ENCODE measurements at places on chromosomes 6 and 20.

DNA sequence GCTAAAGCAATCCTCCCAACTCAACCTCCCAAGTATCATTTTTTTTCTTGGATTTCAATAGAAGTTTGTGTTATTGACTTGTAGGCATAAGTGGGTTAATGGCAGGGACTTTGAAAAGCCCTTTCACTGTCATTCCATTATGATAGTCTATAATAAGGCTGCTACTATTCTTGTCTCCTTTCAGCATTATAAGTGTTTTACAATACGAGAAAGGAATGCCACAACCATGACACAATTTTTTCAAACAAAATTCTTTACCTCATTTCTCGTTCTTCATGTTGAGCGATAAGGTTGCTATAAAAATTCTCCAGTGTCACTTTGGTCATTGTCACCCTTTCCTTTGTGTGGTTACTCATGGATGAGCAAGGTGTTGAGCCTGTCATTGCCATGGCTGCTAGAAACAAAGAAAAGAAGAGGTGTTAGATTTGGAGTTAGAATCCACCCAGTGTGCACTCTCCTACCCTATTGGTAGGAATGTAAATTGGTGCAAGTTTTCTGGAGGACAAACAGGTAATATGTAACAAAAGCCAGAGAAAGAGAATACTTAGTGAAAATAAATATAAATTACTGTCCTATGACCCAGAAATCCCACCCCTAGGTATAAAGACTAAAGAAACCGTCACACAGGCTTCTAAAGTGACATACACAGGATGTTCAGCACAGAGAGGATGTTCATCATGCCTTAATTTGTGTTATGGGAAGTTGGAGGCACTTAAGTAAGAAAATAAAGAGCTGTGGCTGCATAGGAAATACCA, 7.3 kb downstream of the STK38 start:
- no peak for DNase-seq

DNA sequence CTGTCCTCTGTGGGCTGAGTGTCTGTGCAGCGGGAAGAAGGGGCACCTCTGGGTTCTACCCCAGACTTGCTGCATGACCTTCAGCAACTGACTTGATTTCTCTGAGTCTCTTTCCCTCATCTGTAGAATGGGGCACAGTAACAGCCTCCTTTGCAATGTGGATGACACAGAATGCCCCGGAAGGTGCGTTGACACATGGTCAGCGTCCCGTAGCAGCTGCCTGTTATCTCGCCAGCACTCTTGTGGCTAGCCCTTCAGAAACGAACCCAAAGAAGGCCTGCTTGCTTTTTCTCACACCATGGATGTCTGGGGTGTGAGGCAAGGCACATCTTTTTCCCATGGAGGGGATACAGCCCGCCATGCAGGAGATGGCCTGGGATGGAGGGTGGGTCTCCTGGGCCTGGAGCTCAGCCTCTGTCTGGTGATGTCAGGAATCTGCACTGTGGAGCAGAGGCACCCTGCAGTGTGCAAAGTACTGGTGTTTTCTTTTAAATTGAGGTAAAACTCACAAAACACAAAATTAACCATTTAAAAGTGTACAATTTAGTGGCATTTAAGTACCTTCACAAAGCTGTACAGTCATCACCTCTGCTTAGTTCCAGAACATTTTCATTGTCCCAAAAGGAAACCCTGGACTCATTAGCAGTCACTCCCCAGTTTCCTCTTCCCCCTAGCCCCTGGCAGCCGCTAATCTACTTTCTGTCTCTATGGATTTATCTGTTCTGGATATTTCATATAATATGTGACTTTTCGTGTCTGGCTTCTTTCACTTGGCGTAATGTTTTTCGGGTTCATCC, 59.8 kb upstream of the FAM83D start:
- DNase-seq = no peak

DNA sequence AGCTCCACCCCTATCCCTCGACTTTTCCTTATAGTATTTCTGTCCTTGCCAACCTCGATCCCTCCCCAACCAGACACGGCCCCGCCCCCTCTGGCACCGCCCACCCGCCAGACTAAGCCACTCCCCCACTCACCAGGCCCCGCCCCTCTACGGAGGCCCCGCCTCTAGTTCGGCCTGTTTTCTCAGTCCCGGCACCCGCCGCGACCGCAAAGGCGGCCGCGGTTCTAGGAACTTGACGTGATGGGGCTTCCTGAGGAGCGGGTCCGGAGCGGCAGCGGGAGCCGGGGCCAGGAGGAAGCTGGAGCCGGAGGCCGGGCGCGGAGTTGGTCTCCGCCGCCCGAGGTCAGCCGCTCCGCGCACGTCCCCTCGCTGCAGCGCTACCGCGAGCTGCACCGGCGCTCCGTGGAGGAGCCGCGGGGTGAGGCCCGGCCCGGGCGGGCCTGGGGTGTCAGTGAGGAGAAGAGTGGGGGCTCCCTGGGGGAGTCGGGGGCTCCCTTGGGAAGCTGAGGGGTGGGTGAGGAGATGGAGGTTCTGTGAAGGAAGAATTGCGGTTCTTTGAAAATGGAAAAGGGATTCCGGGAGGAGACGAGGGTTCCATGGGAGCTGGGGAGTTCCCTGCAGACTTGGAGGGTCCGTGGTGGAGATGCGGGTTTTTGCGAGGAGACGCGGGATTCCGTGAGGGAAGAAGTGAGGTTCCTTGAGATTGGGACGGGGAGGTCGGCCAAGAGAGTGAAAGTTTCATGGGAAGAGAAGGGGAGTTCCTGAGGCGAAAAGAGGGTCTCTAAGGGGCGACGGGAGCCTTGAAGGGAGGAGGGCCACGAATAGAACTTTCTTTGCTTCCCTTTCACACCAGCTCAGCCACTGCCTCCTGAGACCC, at the start of gene ACSS2:
TSS of gene ACSS2 (plus strand) at position 207 of the 877 bp plus-strand sequence. CDS start at position 241, 34 bp downstream.
- DNase-seq = no peak

GRCh38 chr6:31582230-31582643, at the start of gene LTB:
LTB (minus strand) TSS chr6:31582424; CDS start chr6:31582417, 7 bp downstream.
- no peak for DNase-seq

DNA sequence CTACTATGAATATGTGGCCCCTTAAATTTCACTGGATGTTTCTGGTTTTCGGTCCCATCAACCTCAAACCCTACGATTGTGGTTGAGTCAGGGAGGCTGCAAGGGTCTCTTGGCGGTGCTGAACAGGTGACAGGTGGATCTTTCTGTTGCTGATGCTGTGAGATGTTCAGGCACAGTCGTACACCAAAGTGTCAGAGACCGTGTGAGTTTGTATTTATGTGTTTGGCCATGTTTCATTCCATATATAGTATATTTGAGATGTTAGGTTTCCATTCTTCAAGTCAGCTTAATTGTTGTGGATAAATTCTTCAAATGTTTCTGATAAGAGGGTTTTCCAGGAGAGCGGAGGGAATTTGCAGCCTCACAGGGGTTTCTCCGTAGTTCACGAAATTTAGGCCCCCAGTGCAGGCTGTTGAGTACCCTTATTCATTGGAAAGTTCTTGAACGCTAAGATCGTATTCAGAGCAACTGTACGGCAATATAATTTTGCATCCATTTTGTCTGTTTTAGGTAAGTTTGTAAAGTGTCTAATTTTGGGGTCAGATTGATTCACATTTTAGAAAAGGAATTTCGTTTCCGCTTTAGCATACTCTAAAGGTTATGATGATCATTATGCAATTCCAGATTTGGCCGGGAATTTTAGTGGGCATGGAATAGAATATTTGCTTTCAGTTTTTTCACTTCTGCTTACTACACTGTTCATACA, 1.2 kb downstream of the TAB2 start:
- DNase-seq = no peak
